H9 (cell line): ENCODE measurements at places on chromosomes 5 and 9. TPM values are rescaled to one million over a fixed set of nuclear protein-coding genes. Genes with fewer than 3 reads are reported as not detected.

Gene FOXI1
- not detected in 2 replicates for total RNA-seq

Gene SNCAIP
- total RNA-seq = 2.6 and 3.0 TPM in 2 replicates

GRCh38 chr5:2254406-2254805 lies 371.7 kb upstream of the IRX4 start:
- DNase-seq = no peak
- no peaks in the 10 kb centered on the region for H3K36me3 ChIP-seq
- no peak overlapping the region for H3K4me3 ChIP-seq

DNA sequence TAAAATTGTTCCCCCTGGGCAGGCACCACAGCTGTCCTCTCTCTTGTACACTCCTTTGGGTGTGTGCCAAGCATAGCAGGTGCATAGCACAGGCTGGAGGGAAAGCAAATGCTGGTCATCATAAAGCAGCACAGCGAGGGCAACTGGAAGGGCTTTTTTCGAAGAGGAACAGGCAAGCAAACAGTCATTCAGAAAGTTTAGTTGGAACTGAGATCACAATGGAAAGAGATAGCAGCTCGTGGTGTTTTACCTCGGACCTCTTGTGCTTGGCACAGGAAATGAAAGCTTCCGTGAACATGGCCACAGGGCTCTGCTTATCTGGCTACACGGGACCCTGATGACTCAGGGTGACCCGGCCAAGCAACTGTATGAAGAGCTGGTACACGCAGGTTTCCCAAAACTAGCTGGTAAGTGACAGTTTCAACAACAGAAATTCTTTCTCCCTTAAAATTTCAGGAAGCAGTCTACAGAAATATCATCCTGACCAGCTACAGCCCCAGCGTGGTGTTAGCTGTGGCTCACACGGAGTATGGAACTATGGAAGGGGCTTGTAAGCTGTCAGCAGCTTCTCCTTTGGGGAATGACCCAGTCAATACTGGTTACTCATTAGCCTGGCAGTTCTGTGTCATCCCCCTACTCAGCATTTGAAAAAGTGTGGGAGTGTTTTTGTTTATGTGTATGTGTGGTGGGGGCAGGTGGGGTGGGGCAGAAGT lies 48.1 kb downstream of the POC5 start:
- DNase-seq = no peak
- H3K27ac ChIP-seq = no peak overlapping the region
- H3K36me3 ChIP-seq = no peaks in the 10 kb centered on the region

- no peak for DNase-seq
- H3K4me3 ChIP-seq = no peak overlapping the region
- H3K27ac ChIP-seq = no peak overlapping the region
- H3K4me1 ChIP-seq = no peaks in the 10 kb centered on the region
Measured at GRCh38 chr9:101220341-101220740, 164.5 kb downstream of the BAAT start.

DNA sequence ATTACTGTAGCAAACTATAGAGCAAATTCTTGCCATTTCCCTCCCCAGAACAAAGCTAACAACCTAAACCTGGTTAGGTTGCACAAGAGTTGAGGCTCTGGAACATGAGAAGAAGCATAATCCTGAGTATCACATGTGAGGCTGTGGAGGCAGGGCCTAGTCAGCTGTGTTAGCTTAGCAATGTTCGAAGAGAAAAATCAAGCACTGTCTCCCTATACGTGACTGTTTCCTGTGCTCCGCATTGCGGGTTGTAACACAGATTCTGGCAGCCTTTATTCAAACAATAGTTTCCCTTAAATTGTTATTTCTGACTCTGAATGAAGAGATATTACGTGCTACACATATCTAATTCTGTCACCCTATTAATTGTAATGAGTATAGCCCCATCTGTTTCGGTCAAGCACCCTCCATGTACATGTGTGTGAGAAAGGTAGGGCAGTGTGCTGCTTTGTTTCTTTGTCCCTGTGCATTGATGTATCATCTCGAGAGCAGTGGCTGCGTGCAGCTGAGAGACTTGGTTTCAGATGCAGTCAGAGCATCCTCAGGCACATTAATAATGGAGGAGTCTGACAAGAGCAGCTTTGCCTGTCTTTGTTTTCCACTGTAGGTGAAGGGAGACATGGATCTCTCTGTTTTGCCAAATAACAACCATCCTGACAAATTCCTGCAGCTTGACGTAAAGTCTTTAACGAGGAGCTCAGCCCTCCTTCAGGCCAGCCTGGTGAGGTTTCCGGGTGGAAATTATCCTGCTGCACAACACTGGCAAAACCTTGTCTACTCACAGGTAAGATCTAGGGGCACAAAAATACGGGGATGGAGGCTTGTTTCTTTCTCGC lies at the start of gene MINAR2:
Gene MINAR2, plus strand, starts transcription at position 523 of the 836 bp plus-strand sequence. Its CDS starts 97 bp downstream, at position 620.
- DNase-seq = no peak
- no peaks in the 10 kb centered on the region for H3K36me3 ChIP-seq
- peaks cover 3% of the 10 kb centered on the region; the same call in 1 of the 2 replicates for H3K4me1 ChIP-seq

- no peak overlapping the region for H3K4me3 ChIP-seq
- no peak overlapping the region for H3K27ac ChIP-seq
- no peak for DNase-seq
- H3K36me3 ChIP-seq = peaks cover 16% of the 10 kb centered on the region
- H3K4me1 ChIP-seq = no peaks in the 10 kb centered on the region
Measured at GRCh38 chr9:105355781-105356180, 92.1 kb upstream of the FSD1L start.

GRCh38 chr9:135986605-135987004 lies 25.4 kb upstream of the UBAC1 start:
- H3K27ac ChIP-seq = no peak overlapping the region
- no peak overlapping the region for H3K4me3 ChIP-seq
- no peaks in the 10 kb centered on the region for H3K4me1 ChIP-seq
- H3K36me3 ChIP-seq = no peaks in the 10 kb centered on the region
- H3K27me3 ChIP-seq = no peaks in the 10 kb centered on the region
- no peak for DNase-seq

GRCh38 chr5:80754900-80755299 lies 100.1 kb upstream of the DHFR start:
- H3K27ac ChIP-seq = no peak overlapping the region
- no peaks in the 10 kb centered on the region for H3K27me3 ChIP-seq
- DNase-seq = no peak
- H3K36me3 ChIP-seq = peaks cover 2% of the 10 kb centered on the region; the same call in 1 of the 2 replicates

DNA sequence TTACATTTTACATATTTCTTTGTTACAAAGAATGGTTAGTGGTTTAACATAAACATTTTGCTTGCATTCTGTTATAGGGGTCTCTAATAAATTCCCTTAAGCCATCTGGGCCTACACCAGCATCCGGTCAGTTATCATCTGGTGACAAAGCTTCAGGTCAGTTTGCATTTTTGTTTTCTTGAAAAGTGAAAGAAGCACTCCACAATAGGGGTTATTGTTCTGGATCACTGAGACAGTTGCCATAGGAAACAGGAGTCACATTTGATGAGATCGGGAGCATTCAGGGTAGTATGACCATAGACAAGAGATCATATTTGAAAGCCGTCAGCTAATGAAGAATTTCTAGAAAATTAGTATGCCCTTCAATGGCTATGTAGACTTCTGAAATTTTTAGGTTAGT lies 63.6 kb downstream of the NUP214 start:
- DNase-seq = no peak
- H3K27me3 ChIP-seq = no peaks in the 10 kb centered on the region
- H3K27ac ChIP-seq = no peak overlapping the region
- H3K4me1 ChIP-seq = no peaks in the 10 kb centered on the region
- no peak overlapping the region for H3K4me3 ChIP-seq

- H3K27me3 ChIP-seq = no peaks in the 10 kb centered on the region
- H3K4me3 ChIP-seq = no peak overlapping the region
- no peak for DNase-seq
Measured at GRCh38 chr5:131303537-131303936, 39.7 kb downstream of the CDC42SE2 start.

DNA sequence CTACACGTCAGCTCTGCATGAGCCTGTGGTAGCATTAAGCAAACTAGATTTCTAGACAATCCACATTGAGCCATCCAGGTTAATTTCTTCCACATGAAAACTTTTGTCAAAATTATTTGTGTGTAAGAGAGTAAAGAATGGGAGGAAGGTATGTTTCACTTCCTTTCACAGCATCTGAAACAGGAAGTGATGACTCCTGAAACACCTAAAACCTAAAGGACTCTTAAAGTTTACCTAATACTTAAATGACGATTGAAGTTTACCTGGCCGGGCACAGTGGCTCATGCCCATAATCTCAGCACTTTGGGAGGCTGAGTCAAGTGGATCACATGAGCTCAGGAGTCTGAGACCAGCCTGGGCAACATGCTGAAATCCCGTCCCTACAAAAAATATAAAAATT lies 223.8 kb downstream of the CEMIP2 start:
- H3K27me3 ChIP-seq = no peaks in the 10 kb centered on the region
- H3K4me1 ChIP-seq = no peaks in the 10 kb centered on the region
- no peak overlapping the region for H3K4me3 ChIP-seq

- H3K36me3 ChIP-seq = peaks cover 4% of the 10 kb centered on the region
- no peak overlapping the region for H3K4me3 ChIP-seq
- H3K27me3 ChIP-seq = no peaks in the 10 kb centered on the region
- no peak overlapping the region for H3K27ac ChIP-seq
- no peak for DNase-seq
Measured at GRCh38 chr5:6728011-6728794, 15.0 kb downstream of the TENT4A start.
